Adrenal gland (tissue), 19 donors: ENCODE measurements at places on chromosomes 13 and 19. TPM values are rescaled to one million over a fixed set of nuclear protein-coding genes. Genes with fewer than 3 reads are reported as not detected.

The DIAPH3 gene
- 0.42 TPM for total RNA-seq

The CARM1 gene
- total RNA-seq, result 10.4 TPM

DNA sequence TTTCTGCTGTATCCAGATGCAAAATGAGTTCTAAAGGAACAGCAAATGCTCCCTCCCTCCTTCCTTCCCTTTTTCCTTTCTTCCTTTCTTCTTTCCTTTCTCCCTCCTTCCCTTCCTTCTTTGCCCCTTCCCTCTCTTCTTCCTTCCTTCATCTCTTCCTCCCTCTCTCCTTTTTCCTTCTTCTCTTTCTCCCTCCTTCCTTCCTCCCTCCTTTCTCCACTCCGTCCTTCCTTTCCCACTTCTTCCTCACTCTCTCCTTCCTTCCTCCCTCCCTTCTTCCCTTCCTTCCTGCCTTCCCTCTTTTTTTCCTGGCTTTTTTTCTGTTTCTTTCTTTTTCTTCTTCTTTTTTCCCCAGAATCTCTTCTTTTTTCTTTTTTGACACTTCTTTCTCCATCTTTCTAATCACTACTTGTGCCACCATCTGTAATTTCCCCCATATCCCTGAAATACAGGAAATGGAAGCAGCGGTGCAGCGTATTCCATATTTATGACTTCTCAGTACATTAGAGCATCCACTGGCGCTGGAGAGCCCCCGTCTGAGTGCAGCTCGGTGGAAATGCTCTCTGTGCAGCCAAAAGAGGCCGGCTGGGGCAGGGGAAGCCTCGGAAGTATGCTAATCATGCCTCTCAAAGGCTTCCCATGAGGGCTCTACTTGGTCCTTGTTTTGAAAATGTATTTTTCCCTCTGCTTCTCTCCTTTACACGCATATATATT, 275.6 kb downstream of the TSHZ3 start:
- H3K36me3 ChIP-seq, result no peaks in the 10 kb centered on the region
- no peak overlapping the region for H3K4me3 ChIP-seq
- H3K4me1 ChIP-seq, result no peaks in the 10 kb centered on the region
- no peak overlapping the region for H3K27ac ChIP-seq

DNA sequence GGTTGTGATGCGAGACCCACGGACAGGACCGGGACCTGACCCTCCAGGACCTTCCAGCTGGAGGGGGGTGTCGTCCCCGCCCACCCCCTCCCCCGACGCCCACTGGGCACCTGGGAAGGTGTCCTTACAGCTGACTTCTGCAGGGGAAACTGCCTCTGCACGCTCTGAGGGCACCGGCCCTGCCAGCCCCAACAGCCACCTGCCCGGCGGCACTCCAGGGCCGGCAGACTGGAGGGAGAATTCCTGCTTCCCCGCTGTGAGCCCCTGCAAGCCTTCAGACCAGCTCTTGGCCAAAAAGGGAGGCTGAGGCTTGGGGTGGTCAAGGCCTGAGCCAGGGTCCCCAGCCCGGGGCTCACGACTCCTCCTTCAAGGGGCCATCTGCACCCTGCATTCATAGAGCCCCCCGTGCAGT, 1.2 kb downstream of the CNN2 start:
- no peak for DNase-seq
- H3K36me3 ChIP-seq, result no peaks in the 10 kb centered on the region
- H3K4me1 ChIP-seq, result peaks cover 13% of the 10 kb centered on the region
- peak overlapping the region; percentile 35 for H3K27ac ChIP-seq
- H3K27me3 ChIP-seq, result no peaks in the 10 kb centered on the region

GRCh38 chr13:75359266-75359665, 122.7 kb downstream of the TBC1D4 start:
- H3K4me3 ChIP-seq, result no peak overlapping the region
- no peak for DNase-seq

GRCh38 chr13:32902874-32903273, 113.3 kb upstream of the KL start:
- peak overlapping the region; percentile 21 for H3K27ac ChIP-seq
- no peak for DNase-seq
- no peak overlapping the region for H3K4me3 ChIP-seq
- no peaks in the 10 kb centered on the region for H3K36me3 ChIP-seq
- no peaks in the 10 kb centered on the region for H3K27me3 ChIP-seq
- H3K4me1 ChIP-seq, result no peaks in the 10 kb centered on the region

- H3K27me3 ChIP-seq, result no peaks in the 10 kb centered on the region
- peaks cover under 1% of the 10 kb centered on the region for H3K4me1 ChIP-seq
- H3K4me3 ChIP-seq, result no peak overlapping the region
- no peak for DNase-seq
Measured at GRCh38 chr13:49610176-49610575, 18.1 kb upstream of the ARL11 start.

- no peak overlapping the region for H3K27ac ChIP-seq
- H3K27me3 ChIP-seq, result no peaks in the 10 kb centered on the region
- DNase-seq, result no peak
- H3K4me3 ChIP-seq, result no peak overlapping the region
- H3K4me1 ChIP-seq, result no peaks in the 10 kb centered on the region
Measured at GRCh38 chr19:7421941-7422744, 66.7 kb downstream of the PEX11G start.

DNA sequence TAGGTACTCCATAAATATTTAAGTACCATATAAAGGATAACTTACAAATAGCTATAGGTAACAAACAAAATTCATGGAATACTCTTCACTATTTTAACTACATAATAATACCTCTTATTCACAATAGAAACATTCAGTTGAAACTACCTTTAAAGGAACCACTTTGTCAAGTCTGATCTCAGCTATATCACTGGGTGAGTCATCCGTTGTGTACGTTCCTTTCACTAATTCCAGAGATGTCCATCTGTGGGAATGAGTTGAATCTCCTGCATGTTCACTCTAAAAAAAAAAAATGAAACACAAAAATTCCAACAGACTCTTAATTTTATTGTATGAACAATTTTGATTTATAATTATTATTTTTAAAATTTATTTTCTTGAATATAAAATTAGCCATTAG, 149.4 kb upstream of the FBXL3 start:
- H3K27me3 ChIP-seq, result no peaks in the 10 kb centered on the region
- no peak overlapping the region for H3K27ac ChIP-seq
- no peaks in the 10 kb centered on the region for H3K4me1 ChIP-seq
- no peak overlapping the region for H3K4me3 ChIP-seq

- H3K4me1 ChIP-seq, result peaks cover 10% of the 10 kb centered on the region
- H3K36me3 ChIP-seq, result no peaks in the 10 kb centered on the region
- no peak overlapping the region for H3K27ac ChIP-seq
- H3K4me3 ChIP-seq, result no peak overlapping the region
Measured at GRCh38 chr13:33963895-33964294, 145.9 kb downstream of the RFC3 start.

DNA sequence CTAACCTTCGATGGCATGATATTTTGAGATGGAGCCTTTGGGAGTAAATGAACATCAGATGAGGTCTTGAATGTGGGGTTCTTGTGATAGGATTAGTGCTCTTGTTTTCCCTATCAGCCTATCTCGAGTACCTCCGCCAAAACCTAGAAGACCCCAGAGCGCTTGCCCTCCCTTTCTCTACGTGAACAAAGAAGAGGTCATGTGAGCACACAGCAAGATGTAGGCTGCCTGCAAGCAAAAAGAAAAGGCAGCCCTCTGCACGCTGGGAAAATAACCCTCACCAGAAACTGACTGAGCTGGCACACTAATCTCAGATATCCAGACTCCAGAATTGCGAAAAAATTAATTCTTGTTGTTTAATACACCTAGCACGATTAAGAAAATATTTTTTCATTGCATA, 799.8 kb upstream of the SLC10A2 start:
- no peaks in the 10 kb centered on the region for H3K36me3 ChIP-seq
- no peak for DNase-seq
- no peak overlapping the region for H3K4me3 ChIP-seq
- H3K27ac ChIP-seq, result no peak overlapping the region
- H3K27me3 ChIP-seq, result no peaks in the 10 kb centered on the region

GRCh38 chr19:30280018-30280417, 92.2 kb upstream of the ZNF536 start:
- no peak overlapping the region for H3K27ac ChIP-seq
- H3K36me3 ChIP-seq, result no peaks in the 10 kb centered on the region
- H3K27me3 ChIP-seq, result no peaks in the 10 kb centered on the region

GRCh38 chr19:49217382-49217781, 59.8 kb downstream of the TRPM4 start:
- no peak for DNase-seq
- no peaks in the 10 kb centered on the region for H3K27me3 ChIP-seq
- H3K27ac ChIP-seq, result no peak overlapping the region
- no peaks in the 10 kb centered on the region for H3K4me1 ChIP-seq

DNA sequence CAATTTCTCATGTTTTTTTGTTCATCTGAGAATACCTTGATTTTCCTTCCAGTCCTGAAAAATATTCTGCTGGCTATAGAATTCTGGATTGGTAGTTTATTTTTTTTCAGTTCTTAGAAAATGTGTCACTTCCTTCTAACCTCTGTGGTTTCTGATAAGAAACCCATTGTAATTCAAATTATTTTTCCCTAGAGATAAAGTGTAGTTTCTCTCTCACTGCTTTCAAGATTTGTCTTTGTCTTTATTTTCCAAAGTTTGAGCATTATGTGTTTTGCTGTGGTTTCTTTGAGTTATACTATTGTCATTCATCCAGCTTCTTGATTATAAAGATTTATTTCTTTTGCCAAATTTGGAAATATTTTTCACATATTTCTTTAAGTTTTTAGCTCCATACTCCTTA, 324.0 kb upstream of the SPRY2 start:
- no peak overlapping the region for H3K27ac ChIP-seq
- DNase-seq, result no peak
- no peak overlapping the region for H3K4me3 ChIP-seq
- no peaks in the 10 kb centered on the region for H3K4me1 ChIP-seq
- no peaks in the 10 kb centered on the region for H3K27me3 ChIP-seq

GRCh38 chr13:60617991-60618733, 221.1 kb downstream of the TDRD3 start:
- no peaks in the 10 kb centered on the region for H3K36me3 ChIP-seq
- H3K4me3 ChIP-seq, result no peak overlapping the region
- no peaks in the 10 kb centered on the region for H3K27me3 ChIP-seq
- H3K4me1 ChIP-seq, result no peaks in the 10 kb centered on the region
